HCT116 (cell line): ENCODE measurements at places on chromosomes 3 and 15. TPM values are rescaled to one million over a fixed set of nuclear protein-coding genes. Genes with fewer than 3 reads are reported as not detected.

- no peaks in the 10 kb centered on the region for H3K36me3 ChIP-seq
- no peak overlapping the region for H3K27ac ChIP-seq
- H3K27me3 ChIP-seq = peaks cover 19% of the 10 kb centered on the region
- no peak for DNase-seq
- no peak overlapping the region for H3K4me3 ChIP-seq
These were observed 7.4 kb downstream of the WNT7A start for GRCh38 chr3:13872451-13872850.

DNA sequence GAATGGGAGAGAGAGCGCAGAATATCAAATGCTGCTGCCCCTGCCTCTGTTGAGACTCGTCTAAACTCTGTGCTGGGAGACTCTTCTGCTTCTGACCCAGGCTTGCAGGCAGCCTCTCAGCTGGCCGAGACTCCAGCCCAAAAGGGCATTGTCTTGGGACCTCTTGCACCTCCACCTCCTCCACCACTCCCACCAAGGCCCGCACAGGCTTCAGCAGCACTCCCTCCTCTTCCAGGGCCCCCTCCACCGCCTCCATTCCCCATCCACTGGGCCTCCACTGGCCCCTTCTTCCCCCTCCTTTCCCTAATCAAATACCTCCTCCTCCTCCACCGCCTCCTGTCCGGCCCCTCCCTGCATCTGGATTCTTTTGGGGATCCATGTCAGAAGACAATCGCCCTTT, 31.3 kb downstream of the GMNC start:
- H3K27me3 ChIP-seq = no peaks in the 10 kb centered on the region
- no peak overlapping the region for H3K27ac ChIP-seq
- H3K36me3 ChIP-seq = no peaks in the 10 kb centered on the region
- H3K4me3 ChIP-seq = no peak overlapping the region

GRCh38 chr3:181009225-181009624, 19.7 kb upstream of the DNAJC19 start:
- no peak for DNase-seq
- H3K27ac ChIP-seq = no peak overlapping the region
- H3K4me3 ChIP-seq = no peak overlapping the region
- no peaks in the 10 kb centered on the region for H3K27me3 ChIP-seq

DNA sequence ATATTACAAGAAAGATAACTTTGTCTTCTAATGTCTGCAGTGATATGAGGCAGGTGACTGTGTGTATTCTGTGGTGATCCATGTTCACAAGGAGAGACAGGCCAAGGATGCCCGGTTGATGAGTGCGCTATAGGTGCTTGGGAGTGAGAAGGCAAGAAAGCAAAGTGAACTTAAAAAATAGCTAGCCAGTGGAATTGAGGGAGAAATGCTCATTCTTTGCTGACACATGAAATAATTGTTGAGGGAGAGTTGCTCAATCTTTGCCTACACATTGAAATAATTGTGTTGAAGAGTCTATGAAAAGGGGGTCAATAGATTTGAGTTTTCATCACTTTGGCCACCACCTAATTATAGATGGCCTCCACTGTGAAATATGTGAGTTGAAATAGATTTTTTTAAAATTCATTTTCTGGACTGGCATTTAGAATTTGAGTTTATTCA, 156.3 kb downstream of the LPP start:
- H3K27me3 ChIP-seq = no peaks in the 10 kb centered on the region
- no peak overlapping the region for H3K27ac ChIP-seq

DNA sequence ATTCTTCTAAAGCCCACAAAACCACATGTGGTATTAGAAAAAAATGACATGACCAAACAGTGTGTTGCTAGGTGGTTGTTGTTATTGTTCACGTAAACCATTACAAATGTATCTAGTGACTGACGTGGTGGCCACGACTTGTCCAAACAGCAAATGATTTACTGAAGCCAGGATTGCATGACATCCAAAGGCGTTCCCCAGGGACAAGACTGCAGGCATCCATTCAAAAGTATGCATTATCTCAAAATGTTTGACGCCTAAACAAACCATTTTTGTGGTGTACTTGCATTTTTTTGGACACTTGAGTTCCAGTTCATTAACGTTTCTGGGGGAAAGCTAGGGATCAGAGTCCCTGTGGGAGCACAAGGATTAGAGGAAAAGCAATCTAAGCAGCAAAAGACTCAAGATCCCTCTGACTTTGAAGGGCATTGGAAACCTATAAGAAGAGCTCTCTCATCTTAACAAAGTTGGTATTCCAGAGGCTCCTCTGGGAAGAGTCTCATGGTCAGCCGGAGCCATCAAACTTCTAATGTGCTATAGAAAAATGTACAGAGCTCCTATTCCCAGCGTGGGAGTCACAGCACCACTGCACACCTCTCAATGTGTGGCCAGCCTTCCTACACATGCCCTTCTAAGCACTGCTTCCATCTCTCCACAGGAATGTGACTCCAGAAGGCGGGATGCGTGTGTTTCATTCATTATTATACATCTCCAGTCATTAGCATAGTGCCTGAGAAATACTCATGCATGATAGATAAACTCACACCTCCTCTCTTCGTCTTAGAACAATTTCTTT, 62.9 kb downstream of the FBN1 start:
- no peak overlapping the region for H3K27ac ChIP-seq
- no peaks in the 10 kb centered on the region for H3K27me3 ChIP-seq
- no peaks in the 10 kb centered on the region for H3K36me3 ChIP-seq
- DNase-seq = no peak
- H3K4me1 ChIP-seq = no peaks in the 10 kb centered on the region

DNA sequence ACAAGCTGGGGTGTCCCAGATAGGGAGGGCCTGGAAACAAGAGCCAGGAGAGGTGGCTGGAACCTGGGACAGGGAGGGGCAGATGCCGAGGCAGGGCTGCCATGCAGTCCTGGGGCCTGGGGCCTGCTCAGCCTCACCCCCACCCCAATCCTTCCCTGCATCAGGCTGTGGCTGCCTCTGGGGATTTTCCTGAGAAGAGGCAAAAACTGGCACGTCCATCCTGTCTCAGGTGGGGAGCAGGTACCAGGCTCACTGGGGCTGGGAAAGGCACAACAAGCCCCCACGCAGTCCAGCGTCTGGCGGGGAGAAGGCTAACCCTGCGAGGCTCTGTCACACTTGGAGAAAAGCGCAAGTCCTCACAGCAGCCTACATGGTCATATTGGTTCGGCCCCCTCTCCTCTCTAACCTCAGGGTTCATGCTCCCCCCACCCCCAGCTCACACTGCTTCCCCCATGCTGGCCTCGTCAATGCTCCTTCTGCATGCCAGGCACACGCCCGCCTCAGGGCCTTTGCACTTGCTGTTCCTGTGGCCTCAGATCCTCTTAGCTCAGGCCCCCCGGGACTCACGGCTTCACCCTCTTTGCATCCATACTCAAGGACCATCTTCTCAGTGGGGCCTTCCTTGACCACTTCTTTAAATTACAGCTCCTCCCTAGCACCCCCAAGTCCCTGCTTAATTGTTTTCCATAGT, 53.1 kb downstream of the LINGO1 start:
- no peak overlapping the region for H3K4me3 ChIP-seq
- H3K4me1 ChIP-seq = no peaks in the 10 kb centered on the region
- no peaks in the 10 kb centered on the region for H3K36me3 ChIP-seq
- no peak overlapping the region for H3K27ac ChIP-seq
- no peak for DNase-seq

GRCh38 chr3:13462822-13463221, 17.3 kb upstream of the HDAC11 start:
- DNase-seq = no peak
- H3K27ac ChIP-seq = no peak overlapping the region
- H3K36me3 ChIP-seq = no peaks in the 10 kb centered on the region
- H3K4me1 ChIP-seq = peaks cover 2% of the 10 kb centered on the region; the same call in 1 of the 2 replicates

- no peak overlapping the region for H3K27ac ChIP-seq
- DNase-seq = no peak
- no peaks in the 10 kb centered on the region for H3K36me3 ChIP-seq
- peaks cover 10% of the 10 kb centered on the region; the same call in 1 of the 2 replicates for H3K27me3 ChIP-seq
- no peak overlapping the region for H3K4me3 ChIP-seq
These were observed 38.0 kb downstream of the CADPS start for GRCh38 chr3:62837145-62837787.

DNA sequence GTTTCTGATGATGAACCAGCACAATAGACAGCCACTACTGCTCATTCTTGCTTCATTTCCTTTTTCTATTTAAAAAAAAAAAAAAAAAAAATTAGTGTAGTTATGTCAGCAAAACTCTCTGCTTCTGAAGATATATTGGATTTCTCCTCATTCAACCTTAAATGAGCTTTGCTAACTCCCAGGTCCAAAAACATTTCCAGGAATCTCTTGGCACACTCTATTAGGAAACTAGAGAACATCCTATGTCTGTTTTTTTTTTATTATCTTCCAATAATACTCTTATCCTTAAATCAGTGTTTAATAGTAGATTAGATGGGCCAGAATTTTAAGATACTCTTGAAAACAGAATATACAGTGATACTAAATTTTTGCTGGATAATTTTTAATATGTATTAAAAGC, 398.0 kb downstream of the NAALADL2 start:
- DNase-seq = no peak
- H3K27ac ChIP-seq = no peak overlapping the region
- H3K4me1 ChIP-seq = no peaks in the 10 kb centered on the region
- no peaks in the 10 kb centered on the region for H3K36me3 ChIP-seq
- H3K27me3 ChIP-seq = no peaks in the 10 kb centered on the region
- H3K4me3 ChIP-seq = no peak overlapping the region

- no peaks in the 10 kb centered on the region for H3K4me1 ChIP-seq
- H3K27me3 ChIP-seq = no peaks in the 10 kb centered on the region
- H3K36me3 ChIP-seq = no peaks in the 10 kb centered on the region
These were observed 159.7 kb upstream of the POU1F1 start for GRCh38 chr3:87435926-87436620.

DNA sequence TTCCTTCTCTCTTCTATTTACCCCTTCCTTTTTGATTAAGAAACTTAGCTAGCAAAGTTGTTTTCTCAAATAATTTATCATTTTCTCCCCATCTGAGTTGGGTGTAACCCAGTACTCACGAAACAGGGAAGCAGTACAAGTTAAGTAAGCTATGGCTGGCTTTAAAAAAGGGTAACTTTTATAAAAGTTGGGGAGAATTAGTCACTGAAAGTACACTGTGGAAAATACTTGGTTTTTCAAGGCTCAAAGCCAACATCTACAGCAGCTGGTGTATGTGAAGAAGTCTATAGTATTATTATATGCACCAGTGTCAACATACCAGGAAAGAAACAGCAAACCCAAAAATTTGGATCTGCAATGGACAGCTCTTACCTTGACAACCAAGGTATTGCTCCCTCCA, 25.5 kb downstream of the CLK3 start:
- DNase-seq = no peak
- H3K4me3 ChIP-seq = no peak overlapping the region
- no peaks in the 10 kb centered on the region; the same call in 1 of the 2 replicates for H3K36me3 ChIP-seq
- no peaks in the 10 kb centered on the region for H3K4me1 ChIP-seq
- no peaks in the 10 kb centered on the region for H3K27me3 ChIP-seq

- no peak overlapping the region for H3K4me3 ChIP-seq
- no peak for DNase-seq
- H3K27me3 ChIP-seq = no peaks in the 10 kb centered on the region
- no peaks in the 10 kb centered on the region for H3K36me3 ChIP-seq
These were observed 294.3 kb downstream of the LRTM1 start for GRCh38 chr3:54633444-54634121.

DNA sequence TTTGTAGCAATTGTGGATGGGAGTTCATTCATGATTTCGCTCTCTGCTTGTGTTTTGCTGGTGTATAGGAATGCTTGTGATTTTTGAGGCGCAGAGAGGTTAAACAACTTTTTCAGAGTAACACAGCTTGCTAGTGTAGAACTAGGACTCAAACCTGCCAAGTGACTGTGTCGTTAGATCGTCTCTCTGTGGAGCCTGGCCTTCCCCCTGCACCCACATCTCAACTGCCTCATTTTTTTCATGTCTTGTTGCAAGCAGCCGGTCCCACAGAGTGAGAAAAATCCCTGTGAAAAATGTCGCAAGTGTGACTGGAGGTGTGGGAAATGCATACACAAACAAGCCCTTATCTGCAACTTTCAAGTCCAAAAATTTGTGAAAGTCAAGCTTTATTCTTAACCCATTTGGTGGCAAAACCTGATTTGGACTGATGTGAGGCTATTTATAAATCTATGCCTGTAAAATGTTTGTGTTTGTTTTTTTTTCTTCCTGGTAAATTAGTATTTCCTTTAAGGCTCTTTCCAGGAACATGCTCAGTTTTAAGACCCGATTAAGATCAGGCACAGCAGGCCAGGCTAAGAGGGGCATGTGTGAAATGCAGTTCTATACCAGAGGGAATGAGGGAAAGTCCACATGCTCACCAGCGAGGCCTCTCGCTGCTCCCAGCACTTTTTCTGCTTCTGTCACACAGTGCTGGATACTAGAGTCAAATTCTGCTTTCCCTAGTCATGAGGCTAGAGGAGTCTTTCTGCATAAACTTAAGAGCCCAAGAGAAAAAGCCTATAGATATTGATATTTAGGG, 25.8 kb downstream of the ST6GAL1 start:
- H3K27me3 ChIP-seq = no peaks in the 10 kb centered on the region
- no peak overlapping the region for H3K4me3 ChIP-seq
- no peak overlapping the region for H3K27ac ChIP-seq

DNA sequence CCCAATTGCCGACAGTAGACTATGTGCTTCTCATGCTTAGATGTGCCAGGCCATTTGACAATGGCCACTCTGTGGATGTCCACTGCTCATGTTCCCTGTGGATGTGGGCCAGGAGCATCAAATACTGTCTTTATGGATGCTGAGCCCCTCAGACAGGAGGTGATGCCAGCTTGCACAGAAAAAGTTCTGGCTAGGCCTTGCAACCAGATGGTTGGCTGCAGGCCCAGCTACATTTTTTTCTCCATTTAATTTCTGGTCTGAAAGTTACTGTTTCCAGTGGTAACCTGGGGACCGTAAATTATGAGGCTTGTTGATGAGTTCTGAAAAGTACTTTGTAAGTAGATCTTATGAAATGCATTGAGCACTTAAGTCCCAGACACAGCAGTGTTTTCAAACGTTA, 228.5 kb downstream of the CHL1 start:
- DNase-seq = no peak
- H3K27me3 ChIP-seq = no peaks in the 10 kb centered on the region
- H3K27ac ChIP-seq = no peak overlapping the region
- no peak overlapping the region for H3K4me3 ChIP-seq
- no peaks in the 10 kb centered on the region for H3K4me1 ChIP-seq

GASK1A gene
- total RNA-seq = 1.0 TPM

PARP9 gene
- 9.5 TPM for total RNA-seq

ADCY5 gene
- total RNA-seq = 0.49 TPM

USF3 gene
- total RNA-seq = 13.5 TPM

FGD5 gene
- 0.22 TPM for total RNA-seq

AGTR1 gene
- total RNA-seq = not detected

PLCH1 gene
- 3.8 TPM for total RNA-seq

NBEAL2 gene
- 72.9 TPM for total RNA-seq

TOP2B gene
- 101 TPM for total RNA-seq

PIGZ gene
- total RNA-seq = 1.4 TPM

CLDN1 gene
- total RNA-seq = 0.20 TPM

UROC1 gene
- not detected for total RNA-seq

ACTC1 gene
- total RNA-seq = not detected
